ENCODE measurements at places on chromosomes 3 and 15. TPM values are rescaled to one million over a fixed set of nuclear protein-coding genes. Genes with fewer than 3 reads are reported as not detected.

DNA sequence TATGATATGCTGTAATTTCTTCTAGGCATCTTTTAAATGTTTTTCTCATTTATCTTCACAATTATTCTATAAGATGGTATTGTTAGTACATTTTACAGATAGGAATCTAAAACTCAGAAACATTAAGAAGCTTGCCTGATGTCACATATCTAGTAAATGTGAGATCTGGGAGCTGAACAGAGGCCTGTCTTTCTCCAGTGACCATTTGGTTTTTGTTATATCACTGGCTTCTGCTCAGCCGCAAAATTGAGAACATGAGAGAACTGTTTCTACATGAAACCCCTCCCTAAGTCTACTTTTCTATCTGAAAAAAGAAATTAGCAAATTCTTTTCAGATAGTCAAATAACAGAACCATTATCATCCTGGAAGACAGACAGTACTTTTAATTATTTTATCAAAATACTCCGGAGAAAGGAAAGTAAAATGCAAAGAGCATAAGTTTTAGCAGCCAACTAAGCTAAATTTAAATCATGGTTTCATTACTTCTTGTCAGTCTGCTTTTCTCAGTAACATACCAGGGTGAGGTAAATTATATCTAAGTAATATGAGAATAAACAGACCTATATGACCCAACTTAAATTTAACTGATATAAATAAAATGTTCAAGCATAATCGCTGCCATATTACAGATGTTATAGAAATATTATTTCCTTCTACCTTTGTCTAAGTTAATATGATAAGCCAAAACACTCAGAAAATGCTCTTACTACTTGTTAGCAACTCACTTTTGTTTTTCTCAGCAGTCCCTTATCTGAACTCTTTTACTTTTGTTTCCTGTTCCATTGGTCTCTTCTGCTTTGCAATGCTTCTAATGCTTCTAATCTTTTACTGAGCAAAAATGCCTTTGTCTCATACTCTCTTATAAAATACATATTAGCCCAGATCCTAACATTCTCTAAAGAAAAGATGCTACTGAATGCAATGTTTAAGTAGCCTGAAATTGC is 68.0 kb upstream of the MBNL1 start:
- DNase-seq, result no peak

GHSR gene
- total RNA-seq, result not detected

DNA sequence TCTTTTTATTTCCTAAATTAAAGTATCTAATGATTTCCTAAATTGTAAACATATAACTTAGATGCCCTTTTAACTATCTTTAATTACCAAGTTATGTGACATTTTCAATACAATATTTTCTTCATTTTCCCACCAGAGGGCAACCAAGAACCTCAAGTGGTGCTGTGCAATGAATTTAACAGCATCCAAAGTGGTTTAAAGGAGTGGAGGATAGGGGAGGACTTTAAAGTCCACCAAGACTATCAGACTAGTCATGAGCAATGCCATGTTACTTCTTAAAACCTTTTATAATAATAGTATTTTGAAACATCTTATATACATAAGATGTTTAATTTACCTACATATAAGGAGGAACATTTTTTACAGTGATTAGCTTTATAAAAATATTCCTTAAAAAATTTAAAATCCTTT is 74.4 kb downstream of the DLG1 start:
- peak; percentile 44 for DNase-seq

DNA sequence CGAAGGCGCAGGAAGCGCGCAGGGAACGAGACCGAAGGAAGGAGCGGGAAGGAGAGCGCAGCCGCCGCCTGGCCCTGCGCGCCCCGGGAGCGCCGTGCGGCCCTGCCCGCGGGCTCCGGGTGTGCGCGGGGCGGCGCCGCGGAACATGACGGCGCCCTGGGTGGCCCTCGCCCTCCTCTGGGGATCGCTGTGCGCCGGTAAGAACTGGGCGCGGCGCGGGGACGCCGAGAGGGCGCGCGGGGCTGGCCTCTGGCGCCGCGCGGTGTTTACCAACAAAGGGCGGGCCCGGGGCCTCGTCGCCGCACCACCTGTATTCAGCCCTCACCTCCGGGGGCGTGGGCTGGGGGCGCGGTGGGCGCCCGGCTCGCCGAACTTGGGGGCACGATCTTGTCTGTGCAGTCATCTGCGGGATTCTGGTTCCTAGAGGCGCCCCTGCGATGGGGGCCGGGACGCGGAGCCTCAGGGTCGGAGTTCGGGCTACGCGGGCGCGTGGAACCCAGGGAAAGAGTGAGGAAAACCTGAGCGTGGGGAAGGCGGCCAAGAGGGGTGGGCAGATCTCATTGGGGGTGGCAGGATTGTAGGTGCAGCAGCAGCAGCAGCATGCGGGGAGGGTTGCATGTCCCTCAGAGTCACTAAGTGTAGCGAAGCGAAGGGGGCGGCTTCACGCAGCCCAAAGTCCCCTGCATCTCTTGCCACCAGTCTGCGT is 641 bp downstream of the ACVR2B start:
- no peak for DNase-seq

- DNase-seq, result peak; percentile 86
Observed at GRCh38 chr3:66442254-66443117, 58.3 kb downstream of the LRIG1 start.

GRCh38 chr15:55990516-55990915 is 2.9 kb downstream of the NEDD4 start:
- no peak for DNase-seq

- DNase-seq, result peak; percentile 16
Observed at GRCh38 chr3:179969525-179969924, 67.2 kb downstream of the PEX5L start.
